CD4-positive, alpha-beta T cell treated with Interleukin-12 subunit alpha and Interleukin-12 subunit beta, for 1 hour (primary cell): ENCODE measurements at places on chromosomes 12 and 14.

- no peak for DNase-seq
Observed at GRCh38 chr14:68486033-68486732, 306.7 kb downstream of the ZFP36L1 start.

DNA sequence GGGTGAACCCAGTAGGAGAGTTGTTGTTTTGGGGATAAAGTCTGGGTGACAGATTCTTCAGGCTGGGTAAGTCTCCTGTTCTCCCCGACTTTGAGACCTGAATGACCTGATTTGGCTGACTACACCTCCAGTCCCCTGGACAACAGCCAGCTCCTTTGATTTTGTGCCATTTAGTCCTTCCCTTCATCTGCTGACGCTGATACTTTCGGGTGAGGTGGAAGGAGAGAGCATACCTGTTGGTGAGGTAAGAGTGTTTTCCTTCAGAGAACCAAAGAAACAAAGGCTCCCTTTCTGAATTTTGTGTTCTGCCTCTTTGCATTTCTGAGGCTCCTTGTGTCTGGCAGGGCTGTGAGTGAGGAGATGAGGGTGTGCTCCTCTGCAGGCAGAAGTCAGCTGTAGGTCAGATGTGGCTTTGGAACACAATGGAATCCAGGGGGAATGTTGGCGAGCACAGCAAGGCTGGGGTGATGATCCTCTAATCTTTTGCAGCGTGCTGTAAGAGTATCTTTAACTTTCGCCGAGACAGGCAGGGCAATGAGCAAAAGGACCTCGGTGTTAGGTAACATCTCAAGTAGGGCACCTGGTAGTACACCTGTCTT lies 12.1 kb downstream of the ETV6 start:
- no peak for DNase-seq

GRCh38 chr12:24480766-24481449 lies 468.0 kb downstream of the BCAT1 start:
- DNase-seq: no peak

- no peak for DNase-seq
Observed at GRCh38 chr14:72433511-72433910, 460.4 kb downstream of the DPF3 start.
